DMS153 (cell line): ENCODE measurements at places on chromosomes 6 and 20.
A peak's percentile ranks its signal among the peaks of the same experiment; 100 is the strongest.

GRCh38 chr6:158905277-158905676 is 86.1 kb upstream of the EZR start:
- DNase-seq, result no peak

GRCh38 chr6:149716181-149716963 is 1.5 kb downstream of the LATS1 start:
- DNase-seq, result no peak

- DNase-seq, result no peak
Observed at GRCh38 chr6:108592371-108593337, 31.9 kb downstream of the FOXO3 start.

- no peak for DNase-seq
Observed at GRCh38 chr20:1619861-1620444, at the start of gene SIRPB1. Gene SIRPB1 (minus strand): TSS chr20:1620009. CDS start chr20:1619944, 65 bp downstream.

- peak; percentile 58 for DNase-seq
Observed at GRCh38 chr6:85923013-85923430, 280.3 kb upstream of the SYNCRIP start.

- no peak for DNase-seq
Observed at GRCh38 chr6:37339741-37340638, 13.8 kb upstream of the RNF8 start.

- no peak for DNase-seq
Observed at GRCh38 chr6:40160826-40161225, 226.6 kb upstream of the MOCS1 start.

DNA sequence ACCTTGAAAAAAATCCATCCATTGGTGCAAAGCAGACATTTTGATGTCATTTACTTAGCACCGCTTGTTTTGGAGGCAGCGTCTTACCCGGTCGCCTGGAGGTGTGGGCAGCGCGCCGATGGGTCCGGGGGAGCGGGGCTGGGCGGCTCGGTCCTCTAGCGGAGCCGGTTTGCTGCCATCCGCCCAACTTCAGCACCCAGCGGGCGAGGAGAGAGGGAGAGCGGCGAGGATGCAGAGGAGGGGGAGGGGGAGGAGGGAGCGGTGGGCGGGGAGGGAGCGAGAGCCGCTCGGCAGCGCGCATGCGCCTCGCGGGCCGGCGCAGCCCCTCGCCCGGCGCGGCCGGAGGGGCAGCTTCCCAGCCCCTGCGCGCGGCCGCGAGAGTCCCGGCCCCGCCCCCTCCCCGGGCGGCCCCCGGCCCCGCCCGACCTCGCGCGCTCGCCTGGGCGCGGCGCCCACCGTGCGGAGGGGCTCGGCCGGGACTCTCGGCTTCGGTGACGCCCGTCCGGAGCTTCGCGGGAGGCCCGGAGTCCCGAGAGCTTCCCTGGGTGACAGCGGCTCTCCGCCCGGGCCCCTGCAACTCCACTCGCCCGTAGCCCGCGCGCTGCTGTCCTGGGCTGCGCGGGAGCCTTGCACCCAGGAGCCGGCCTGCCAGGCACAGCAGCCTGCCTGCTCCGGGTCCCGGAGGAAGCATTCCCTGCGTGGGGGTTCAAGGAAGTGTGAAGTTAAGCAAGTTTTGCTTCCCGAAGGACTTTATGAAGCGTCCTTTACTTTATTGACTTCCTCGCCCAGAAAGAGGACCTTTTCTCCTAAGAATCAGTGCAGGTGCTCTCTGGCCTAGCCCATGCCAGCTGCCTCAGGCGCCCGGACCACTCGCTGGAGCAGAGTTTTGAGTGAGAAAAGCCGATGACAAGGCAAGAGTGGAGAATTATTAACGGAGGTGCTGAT is at the start of gene RGS17:
TSS of gene RGS17 (minus strand) at position 246 of the 945 bp plus-strand sequence. CDS start 87,264 bp downstream, outside the sequence.
- peak; percentile 58 for DNase-seq

- DNase-seq, result peak; percentile 19
Observed at GRCh38 chr20:10322073-10323012, 103.7 kb downstream of the SNAP25 start.

DNA sequence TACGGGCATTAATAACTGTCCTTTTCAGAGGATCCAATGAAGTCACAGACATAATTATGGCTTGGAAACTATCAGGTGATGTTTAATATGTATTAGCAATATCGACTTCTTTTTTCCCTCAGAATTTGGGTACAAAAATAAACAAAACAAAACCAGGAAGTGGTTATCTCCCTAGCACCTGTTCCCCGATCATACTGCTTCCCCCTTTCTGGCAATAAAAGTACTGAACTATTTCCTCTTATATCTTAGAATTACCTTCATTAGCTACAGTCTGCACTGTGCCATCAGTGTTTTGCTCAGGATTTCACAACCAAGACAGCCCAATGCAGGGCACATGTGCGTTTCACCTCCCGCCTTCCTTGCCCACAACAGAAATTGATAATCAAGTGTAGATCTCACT is 216.9 kb upstream of the BTBD3 start:
- DNase-seq, result no peak

DNA sequence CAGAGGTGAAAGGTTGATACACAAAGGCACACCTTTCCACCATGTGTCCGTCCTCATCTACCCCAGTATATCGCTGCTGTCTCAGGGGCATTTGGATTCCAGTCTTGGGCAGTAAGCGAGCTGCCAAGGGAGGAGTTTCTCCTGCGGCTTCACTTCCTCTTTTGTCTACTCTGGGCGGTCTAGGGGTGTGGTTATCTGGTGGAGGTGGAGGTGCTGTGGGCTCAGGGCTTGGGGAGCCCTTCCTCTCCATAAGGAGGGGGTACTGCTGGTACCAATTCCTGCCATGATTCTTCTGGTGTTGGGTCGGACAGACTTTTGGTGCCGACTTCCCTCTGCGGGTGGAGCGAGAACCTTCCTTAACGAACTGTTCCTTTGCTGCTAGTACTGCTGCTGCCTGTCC is 31.9 kb upstream of the FABP7 start:
- no peak for DNase-seq

GRCh38 chr6:43120944-43121913 is 45.1 kb downstream of the PTK7 start:
- no peak for DNase-seq

GRCh38 chr6:159044899-159045727 is at the start of gene TAGAP:
Gene TAGAP (minus strand): TSS chr6:159044991. CDS start chr6:159044146, 845 bp downstream.
- DNase-seq, result peak; percentile 59

GRCh38 chr6:153063936-153064335 is 61.4 kb upstream of the MTRF1L start:
- no peak for DNase-seq

DNA sequence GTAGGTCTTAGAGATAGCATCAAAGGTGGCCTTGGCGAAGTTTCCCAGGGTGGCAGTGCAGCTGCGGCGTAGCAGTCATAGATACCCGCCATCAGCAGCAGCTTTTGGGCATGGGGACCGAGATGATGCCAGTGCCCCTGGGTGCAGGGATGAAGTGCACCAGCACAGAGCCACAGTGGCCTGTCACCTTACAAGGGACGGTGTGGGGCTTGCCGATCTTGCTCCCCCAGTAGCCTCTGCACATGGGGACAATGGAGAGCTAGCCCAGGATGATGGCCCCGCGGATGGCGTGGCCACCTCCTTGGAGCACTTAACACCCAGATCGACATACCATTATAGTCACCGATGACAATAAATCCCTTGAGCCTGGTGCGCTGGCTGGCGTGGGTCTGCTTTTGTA is 195.5 kb downstream of the ZMYND8 start:
- DNase-seq, result no peak

- no peak for DNase-seq
Observed at GRCh38 chr6:144179237-144179636, 28.9 kb downstream of the STX11 start.

GRCh38 chr6:15132167-15132566 is 113.7 kb upstream of the JARID2 start:
- no peak for DNase-seq

DNA sequence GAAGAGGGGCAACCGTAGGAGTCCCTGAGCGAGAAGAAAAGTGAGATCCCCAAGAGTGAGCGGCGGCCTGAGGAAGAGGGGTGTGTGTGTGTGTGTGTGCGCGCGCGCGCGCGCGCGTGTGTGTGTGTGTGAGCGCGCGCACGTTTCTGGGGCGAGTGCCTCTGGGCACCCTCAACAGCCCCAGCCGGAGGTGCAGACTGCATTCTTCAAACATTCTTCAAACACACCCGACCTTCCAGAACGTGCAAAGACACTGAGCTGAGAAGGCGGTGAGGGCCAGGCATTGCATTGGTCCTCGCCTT is 76.2 kb upstream of the FOXP4 start:
- DNase-seq, result no peak

- DNase-seq, result no peak
Observed at GRCh38 chr20:38894091-38894847, 31.9 kb upstream of the FAM83D start.

- no peak for DNase-seq
Observed at GRCh38 chr20:25644814-25645213, 21.0 kb upstream of the NANP start.

DNA sequence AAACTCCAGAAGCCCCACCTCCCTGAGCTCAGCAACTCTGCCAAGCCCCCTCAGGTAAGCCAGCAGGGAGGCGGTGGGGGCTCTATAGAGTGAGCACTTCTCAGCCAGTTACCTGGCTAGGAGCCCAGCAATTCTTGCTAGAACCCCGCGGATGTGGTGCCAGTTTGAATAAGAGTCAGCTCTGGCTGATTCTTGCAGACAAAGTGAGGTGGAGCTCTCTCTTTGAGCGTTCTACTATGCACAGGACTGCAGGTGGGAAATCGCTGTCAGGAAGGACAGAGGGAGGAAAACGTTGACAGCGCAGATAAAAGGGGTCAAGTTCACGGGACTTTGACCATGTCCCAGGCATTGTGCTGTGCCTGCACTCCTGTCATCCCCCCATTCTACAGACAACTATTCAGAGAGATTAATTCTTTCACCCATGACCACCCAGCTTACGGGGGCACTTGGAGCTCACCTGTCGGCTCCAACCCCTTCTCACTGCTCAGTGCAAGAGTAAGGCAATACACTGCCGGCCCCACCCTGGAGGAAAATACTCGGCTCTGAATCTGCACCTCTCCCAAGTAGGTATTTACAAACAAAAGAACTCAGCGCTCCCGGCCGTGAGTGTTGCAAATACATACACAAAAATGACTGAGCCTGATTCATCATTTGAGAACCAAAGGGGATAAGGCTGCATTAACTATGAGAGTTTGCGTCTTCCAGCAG is 92.9 kb downstream of the ANKRD60 start:
- no peak for DNase-seq

DNA sequence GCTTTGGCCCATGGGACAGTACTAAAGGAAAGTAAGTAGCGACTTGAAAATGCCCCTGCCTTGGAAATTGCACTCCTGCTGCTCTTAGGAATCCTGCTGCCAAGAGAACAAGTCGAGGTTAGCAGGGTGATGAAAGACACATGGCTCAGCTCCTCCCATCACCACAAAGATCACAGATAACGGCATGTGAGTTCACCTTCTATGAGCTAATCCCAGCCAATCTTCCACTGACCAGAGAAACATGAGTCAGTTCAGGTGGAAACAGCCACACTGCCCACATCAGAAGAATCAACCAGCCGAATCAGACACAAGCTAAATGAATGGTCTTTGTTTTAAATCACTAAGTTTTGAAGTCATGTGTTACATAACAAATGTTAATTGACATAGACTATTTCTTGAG is 106.3 kb downstream of the PRKN start:
- DNase-seq, result no peak

DNA sequence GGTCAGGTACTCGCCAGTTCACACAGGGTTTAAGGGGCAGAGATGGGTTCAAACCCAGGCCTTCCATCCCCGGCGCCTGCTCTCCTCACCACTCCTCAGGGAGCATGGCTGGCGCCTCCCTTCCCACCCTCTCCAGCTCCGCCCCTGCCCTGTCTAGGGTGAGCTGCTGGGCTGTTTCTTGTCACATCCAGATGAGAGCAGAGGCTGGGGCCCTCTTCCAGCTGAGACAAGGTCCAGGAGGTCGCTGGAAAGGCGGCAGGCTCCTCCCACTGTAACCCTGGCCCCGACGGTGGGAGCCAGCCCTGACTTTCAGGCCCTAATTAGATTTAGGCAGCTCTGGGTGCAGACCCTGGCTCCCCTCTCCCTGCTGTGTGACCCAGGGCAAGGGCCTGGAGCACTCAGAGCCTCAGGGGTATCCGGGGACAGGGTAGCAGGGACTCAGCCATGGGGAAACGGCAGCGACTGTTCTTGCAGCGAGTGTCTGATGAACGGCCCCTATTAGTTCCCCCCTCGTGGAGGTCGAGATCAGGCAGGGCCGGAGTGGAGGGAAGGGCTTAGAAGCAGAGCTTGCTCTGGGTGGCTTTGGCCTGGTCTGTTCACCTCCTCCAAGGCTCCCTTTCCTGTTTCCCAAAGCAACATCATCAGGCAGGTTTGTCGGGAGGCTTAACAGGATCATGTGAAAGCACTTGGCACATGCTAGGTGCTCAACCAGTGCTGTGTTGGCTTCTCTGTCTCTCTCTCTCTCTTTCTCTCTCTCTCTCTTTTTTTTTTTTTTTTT is 33.4 kb downstream of the SNAI1 start:
- DNase-seq, result no peak

GRCh38 chr20:63617092-63617875 is 9.6 kb downstream of the GMEB2 start:
- DNase-seq, result no peak

- DNase-seq, result no peak
Observed at GRCh38 chr20:4453359-4453758, 268.4 kb upstream of the PRND start.

DNA sequence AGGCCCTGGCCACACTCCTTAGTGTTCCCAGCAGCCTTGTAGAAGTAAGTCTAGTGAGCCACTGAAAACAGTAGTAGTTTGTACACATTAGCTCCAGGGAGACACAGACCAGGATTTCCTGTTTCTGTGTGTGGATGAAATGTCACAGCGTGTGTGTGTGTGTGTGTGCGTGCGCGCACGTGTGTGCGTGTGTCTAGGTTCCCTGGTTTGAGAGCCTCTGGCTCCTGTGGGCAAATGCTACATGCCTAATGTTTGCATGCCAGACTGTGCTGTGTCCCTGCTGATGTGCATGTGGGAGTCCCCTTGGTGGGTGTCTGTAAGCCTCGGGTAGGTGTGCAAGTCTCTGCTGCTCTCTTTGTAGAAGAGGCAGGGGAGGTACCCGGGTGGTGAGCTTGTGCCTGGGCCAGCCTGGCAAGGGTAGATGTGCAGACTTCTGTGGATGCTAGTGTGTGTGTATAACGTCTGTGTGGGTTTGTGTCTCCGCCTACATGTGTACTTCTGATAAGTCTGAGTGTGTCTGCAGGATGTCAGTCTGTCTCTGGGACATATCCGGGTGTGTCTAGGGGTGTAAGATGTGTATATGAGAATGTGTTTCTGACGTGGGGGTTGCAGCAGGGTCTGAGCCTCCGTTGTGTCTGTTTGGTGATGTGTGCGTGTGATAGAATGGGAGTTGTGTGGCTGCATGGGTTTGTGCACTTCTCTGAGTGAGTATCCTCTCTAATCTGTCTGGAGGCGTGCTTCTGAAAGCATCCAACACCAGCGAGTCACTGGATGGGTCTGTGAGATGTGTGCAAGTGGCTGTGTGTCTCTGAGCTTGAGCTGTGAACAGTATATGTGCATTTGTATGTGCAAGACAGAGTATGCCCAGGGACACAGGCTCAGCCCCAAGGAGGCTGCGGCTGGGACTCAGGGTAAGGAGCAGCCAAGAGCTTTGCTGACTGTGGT is 19.0 kb upstream of the TLDC2 start:
- no peak for DNase-seq
